ENCODE measurements at places on chromosomes 13 and 19. TPM values are rescaled to one million over a fixed set of nuclear protein-coding genes. Genes with fewer than 3 reads are reported as not detected.

The C5AR2 gene
- total RNA-seq = 1.9 TPM

DNA sequence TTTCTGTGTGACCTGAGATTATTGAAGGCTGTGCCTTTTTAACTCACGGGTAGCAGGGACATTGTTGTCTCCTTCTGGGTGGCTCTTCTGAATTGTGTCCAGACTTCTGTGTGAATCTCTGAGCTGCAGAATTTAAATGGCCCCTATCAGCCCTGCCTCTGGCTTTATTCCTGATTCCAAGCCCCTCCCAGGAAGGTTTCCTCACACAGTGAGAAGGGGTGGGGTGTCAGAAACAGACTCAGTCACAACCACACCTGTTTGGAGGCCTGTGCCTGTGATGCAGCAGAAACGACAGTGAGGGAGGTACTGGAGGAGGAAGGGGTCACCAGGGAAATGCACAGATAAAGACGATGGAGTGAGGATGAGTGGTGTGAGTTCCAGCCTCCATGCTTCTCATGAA is at the start of gene CLC:
Gene CLC, minus strand, starts transcription at position 139 of the 400 bp plus-strand sequence. Its CDS starts 77 bp downstream, at position 62.
- no peaks in the 10 kb centered on the region for H3K4me1 ChIP-seq
- no peak for DNase-seq
- no peaks in the 10 kb centered on the region for H3K36me3 ChIP-seq
- no peak within 1 kb of the TSS for H3K27ac ChIP-seq
- H3K4me3 ChIP-seq = no peak within 1 kb of the TSS
- no peaks in the 10 kb centered on the region for H3K27me3 ChIP-seq

The EPSTI1 gene
- 7.1 TPM for total RNA-seq

GRCh38 chr13:92802776-92803175 is 423.8 kb upstream of the GPC6 start:
- no peak for DNase-seq
- no peaks in the 10 kb centered on the region for H3K36me3 ChIP-seq
- no peaks in the 10 kb centered on the region for H3K27me3 ChIP-seq
- no peak overlapping the region for H3K27ac ChIP-seq

- no peak overlapping the region for H3K27ac ChIP-seq
- DNase-seq = peak; percentile 29
- no peaks in the 10 kb centered on the region for H3K27me3 ChIP-seq
- no peak overlapping the region for H3K4me3 ChIP-seq
- H3K4me1 ChIP-seq = peaks cover 36% of the 10 kb centered on the region
Measured at GRCh38 chr13:21668732-21669275, 2.1 kb upstream of the FGF9 start.

GRCh38 chr13:101258071-101258470 is 158.2 kb downstream of the NALCN start:
- no peak overlapping the region for H3K4me3 ChIP-seq

GRCh38 chr19:38304352-38304865 is 358 bp downstream of the C19orf33 start:
- no peaks in the 10 kb centered on the region for H3K4me1 ChIP-seq
- H3K27ac ChIP-seq = no peak overlapping the region
- H3K4me3 ChIP-seq = no peak overlapping the region
- no peaks in the 10 kb centered on the region for H3K27me3 ChIP-seq
- DNase-seq = no peak
- peaks cover 18% of the 10 kb centered on the region for H3K36me3 ChIP-seq

The NKG7 gene
- total RNA-seq = 2.8 TPM

DNA sequence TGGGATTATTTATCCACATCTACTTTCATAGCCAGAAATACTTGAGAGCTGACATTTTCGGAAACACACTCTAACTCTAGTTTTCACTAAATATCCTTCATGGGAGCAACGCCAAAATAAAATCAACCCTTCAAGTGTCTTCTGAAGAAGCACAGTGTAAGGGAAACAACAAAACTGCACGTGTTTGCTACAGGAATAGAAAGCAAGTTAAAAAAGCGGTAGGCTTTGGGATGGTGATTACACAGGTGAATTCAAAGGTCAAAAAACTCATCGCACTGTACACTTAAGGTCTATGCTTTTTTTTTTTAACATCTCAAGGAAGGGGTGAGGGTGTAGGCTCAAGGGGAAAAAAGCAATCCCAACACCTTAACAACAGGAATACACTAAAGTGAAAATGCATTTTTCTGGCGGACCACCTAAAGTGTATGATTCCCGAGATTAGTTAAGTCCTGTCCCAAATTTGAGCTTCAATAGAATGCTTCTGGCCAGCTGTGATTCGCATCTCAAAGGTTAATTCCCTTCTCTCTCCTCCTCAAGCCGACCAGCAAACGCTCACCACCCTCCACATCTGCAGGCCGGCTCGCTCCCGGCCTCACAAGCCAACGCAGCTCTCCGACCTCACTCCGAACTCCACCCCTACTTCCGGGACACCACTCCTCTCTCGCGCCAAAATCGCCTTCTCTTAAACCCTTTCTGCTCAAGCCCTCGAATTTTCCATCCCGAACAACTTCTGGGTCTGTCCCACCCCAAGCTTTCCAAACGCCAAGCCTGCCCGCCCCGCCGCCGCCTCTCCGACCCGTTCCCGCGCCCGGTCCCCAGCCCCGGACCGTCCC is 1.1 kb downstream of the ARGLU1 start:
- H3K36me3 ChIP-seq = no peaks in the 10 kb centered on the region
- peak overlapping the region; percentile 63 for H3K4me3 ChIP-seq
- H3K27me3 ChIP-seq = no peaks in the 10 kb centered on the region
- peak overlapping the region; percentile 89 for H3K27ac ChIP-seq

DNA sequence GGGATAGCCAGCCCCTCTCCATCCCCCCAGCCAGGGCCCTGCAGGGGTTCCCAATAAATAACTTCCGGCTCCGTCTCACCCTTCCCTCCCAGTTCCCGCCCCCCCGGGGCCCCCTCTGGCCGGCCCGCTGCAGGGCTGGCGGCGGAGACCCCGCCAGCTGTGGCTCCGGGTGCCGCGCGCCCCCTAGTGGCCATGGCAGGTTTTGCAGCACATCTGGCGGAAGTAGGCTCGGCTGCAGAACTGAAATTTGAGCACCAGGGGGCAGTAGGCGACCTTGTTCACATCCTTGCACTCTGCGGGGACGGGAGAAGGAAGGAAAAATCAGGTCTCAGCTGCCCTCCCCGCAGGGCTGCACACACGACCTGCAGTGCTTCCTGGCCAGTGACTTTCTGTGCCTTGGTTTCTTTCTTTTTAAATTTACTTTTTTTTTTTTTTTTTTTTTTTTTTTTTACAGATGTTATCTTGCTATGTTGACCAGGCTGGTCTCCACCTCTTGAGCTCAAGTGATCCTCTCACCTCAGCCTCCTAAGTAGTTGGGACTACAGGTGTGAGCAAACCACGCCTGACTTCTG is 3.6 kb upstream of the MYO1F start:
- peak; percentile 77 for DNase-seq
- H3K36me3 ChIP-seq = peaks cover 12% of the 10 kb centered on the region
- H3K4me3 ChIP-seq = no peak overlapping the region
- no peaks in the 10 kb centered on the region for H3K4me1 ChIP-seq
- no peak overlapping the region for H3K27ac ChIP-seq

The CD79A gene
- total RNA-seq = not detected

The JAK3 gene
- 12.5 TPM for total RNA-seq

DNA sequence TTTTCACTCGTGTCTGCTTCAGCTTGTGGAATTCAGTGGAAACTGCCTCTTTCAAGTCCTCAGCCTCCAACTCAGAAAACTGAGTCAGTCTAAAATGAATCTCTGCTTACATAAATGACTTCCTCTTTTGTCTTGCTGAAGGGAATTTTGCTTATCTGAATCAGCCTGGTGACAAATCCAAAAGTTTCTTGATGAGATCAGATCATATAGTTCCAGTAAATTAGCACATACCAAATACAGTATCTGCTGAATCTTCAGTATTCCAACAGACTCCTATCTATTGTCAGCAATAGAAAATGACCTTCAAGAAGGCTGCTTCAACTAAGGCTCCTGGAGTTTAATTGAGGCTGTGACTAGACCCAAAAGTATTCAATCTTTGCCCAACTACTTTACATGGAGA is 290.0 kb downstream of the MZT1 start:
- H3K4me1 ChIP-seq = no peaks in the 10 kb centered on the region
- DNase-seq = no peak
- no peaks in the 10 kb centered on the region for H3K36me3 ChIP-seq
- H3K27ac ChIP-seq = peak overlapping the region; percentile 5
- no peak overlapping the region for H3K4me3 ChIP-seq

The CPB2 gene
- not detected for total RNA-seq

Measured in adrenal gland (tissue), 19 donors.